Activated CD4-positive, CD25-positive, alpha-beta regulatory T cell (primary cell): ENCODE measurements at places on chromosomes 6 and 20.

DNA sequence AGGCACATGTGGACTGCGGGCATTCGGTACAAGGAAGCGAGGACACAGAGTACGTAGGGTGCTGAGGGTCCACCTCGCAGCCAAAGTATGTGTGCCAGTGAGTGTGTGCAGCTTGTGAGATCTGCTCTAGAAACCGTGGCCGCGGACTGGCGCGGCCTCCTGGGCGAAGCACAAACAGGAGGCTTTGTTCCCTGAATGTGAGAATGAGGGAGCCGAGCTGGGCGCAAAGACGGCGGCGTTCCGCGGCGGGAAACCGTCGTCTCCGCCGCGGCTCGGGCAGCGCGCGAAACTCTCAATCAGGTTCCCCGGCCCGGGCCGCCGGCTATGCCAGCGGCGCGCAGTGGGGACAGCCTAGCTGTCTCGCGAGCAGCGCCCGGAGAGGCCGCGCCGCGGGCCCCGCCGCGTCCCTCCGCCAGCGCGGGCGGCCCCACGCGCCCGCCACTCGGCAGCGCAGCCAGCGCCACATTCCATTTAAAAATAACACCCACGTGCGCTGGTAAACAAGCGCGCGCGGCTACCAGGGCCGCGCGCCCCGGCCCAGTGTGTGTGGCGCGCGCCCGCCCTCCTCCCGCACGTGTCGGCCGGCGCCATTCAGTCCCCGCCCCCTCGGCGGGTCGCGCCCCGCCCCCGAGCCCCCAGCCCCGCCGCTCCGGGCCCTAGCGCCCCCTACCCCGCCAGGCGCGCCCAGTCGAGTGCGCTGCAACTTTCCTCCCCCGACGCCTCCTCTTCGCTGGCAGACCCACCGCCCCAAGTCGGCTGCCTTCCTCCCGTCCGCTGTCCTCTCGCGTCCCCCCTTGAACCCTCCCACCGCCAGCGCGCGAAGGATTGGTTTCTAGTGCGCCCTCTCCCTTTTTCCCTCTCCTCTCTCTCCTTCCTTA lies 3.0 kb upstream of the FOXO3 start:
- peak; percentile 58 for DNase-seq

- peak; percentile 46 for DNase-seq
Measured at GRCh38 chr6:43143235-43144128, 27.6 kb upstream of the SRF start.

DNA sequence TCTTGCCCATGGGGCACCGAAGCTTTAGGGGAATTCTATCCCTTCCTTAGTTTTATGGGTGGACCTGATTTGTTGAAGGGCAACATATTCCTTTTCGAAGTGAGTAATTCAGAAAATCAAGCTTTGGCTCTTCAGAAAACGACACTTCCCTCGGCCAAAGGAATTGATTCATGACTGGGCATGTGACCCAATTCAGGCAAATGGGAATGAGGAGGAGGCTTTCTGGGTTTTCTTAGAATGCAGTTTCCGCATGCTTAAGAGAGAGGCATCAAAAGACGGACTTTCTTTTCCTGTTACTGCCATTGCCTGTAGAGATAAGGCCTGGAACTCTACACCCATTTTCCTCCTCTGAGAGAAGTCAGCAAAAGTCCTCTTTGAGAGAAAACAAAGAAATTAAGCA lies 179.5 kb downstream of the RFPL4B start:
- no peak for DNase-seq

- DNase-seq, result no peak
Measured at GRCh38 chr6:46756469-46757213, 9.9 kb downstream of the ANKRD66 start.

GRCh38 chr6:108795814-108796213 lies 52.4 kb upstream of the ARMC2 start:
- no peak for DNase-seq

DNA sequence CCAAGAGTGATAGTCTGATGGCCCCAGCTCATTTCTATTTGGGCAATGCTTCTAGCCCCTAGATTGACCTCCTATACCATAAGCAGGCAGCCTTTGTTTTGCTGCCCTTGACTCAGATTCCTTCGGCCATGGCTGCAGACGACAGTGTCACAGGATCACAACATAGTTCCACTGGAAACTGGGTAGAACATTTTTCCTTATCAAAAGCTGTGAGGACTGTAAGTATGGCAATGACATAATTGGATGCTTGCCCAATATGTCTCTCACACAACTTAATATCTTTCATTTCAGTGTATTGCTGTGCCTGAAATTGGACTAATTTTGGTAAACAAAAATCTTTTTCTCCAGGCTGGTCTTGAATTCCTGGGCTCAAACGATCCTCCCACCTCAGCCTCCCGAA lies 22.9 kb downstream of the KIF6 start:
- no peak for DNase-seq

GRCh38 chr6:101286146-101286545 lies 107.4 kb upstream of the GRIK2 start:
- DNase-seq, result no peak

- DNase-seq, result no peak
Measured at GRCh38 chr6:84422380-84422968, 195.0 kb upstream of the CEP162 start.

- no peak for DNase-seq
Measured at GRCh38 chr6:25862199-25862598, 11.8 kb downstream of the SLC17A3 start.

DNA sequence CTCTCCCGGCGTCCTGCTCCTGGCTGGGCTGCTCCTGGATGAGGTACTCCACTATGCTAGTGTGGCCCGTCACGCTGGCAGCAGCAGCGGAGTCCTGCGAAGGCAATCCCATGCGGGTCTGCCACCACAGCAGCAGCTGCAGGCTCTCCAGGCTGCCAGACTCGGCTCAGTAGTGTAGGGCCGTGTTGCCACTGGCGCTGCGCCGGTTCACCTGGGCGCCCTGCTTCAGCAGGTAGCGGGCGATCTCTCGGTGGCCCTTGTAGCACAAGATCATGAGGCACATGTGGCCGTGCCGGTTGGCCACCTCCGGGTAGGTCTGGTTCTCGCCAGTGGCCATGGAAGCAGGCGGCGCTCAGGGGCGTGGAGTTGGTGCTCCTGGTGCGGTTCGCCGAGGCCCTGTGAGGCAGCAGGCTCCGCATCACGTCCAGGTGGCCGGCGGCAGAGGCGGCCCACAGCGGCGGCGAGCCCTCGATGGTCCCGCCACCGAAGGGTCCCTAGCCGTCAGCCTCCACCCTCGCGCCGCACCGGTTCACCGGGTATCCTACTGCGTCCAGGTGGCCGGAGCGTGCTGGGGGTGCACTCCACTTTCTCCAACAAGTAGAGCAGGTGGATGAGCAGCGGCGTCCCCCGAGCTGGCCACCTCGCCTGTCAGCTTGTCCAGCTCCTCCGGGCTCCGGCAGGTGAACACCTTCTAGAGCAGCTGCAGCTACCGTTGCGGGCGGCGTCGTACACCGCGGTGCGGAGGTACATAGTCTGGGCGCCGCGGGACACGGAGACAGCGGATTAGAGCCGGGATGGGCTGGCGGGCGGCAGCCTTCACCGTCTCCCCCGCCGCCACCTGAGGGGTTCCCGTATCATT lies 19.8 kb downstream of the RFPL4B start:
- DNase-seq, result no peak

DNA sequence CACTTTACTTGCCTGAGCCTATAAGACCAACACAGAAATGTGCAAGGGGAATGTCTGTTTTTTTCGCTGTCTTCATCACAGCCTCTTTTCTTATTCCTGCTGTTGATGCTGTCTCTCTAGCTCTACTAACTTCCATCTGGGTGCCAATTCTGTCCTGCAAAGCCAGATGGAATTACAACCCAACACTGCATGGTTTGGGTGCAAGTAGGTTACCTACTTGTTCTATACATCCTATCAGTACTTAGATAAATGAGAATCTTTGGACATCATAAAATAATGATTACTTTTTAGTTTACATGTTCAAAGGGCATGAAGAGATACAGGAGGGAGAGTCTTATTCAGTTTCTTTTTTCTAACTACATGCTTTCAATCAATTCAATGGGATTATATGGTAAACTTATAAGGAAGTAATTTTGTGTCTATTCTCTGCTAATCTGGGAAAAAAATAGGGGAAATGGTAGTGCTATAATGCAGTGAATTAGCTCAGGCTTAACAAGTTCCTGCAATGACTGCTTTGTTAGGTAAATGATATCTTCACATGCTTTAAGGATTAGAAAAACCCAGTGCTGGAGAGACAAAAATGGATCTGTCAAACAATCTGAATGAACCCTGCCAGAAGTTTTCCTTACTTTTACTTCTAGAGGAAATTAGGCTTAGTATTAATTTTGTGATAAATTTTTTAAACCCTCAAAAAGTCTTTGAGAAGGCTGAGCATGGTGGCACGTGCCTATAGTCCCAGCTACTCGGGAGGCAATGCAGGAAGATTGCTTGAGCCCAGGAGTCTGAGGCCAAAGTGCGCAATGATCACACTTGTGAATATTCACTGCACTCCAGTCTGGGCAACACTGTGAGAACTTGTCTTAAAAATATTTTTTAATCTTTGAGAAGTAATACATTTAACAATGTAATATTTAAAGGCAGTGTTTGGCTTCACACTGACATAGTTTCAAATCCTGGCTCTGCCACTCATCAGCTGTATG lies 86.5 kb upstream of the E2F3 start:
- DNase-seq, result no peak

DNA sequence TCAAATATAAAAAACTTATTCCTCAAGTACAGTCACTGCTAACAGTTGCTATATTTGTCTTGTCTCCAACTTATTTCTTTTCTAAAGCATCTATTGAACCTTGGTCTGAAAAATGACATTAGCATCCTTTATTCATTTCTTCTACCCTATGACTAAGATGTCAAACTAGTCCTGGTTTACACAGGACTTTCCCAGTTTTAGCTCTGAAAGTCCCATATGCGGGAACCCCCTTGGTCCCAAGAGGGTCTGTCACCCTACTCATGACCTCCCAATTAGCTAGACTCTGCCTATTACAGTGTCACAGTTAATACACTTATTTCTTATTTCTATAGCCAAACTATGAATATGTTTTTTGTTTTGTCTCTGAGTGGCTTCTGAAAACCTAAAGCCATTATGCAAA lies 37.1 kb downstream of the PLEKHG1 start:
- DNase-seq, result no peak

GRCh38 chr6:41042226-41043055 lies at the start of gene TSPO2:
Gene TSPO2, plus strand, starts transcription at chr6:41042467. Its CDS starts 519 bp downstream, at chr6:41042986.
- no peak for DNase-seq

DNA sequence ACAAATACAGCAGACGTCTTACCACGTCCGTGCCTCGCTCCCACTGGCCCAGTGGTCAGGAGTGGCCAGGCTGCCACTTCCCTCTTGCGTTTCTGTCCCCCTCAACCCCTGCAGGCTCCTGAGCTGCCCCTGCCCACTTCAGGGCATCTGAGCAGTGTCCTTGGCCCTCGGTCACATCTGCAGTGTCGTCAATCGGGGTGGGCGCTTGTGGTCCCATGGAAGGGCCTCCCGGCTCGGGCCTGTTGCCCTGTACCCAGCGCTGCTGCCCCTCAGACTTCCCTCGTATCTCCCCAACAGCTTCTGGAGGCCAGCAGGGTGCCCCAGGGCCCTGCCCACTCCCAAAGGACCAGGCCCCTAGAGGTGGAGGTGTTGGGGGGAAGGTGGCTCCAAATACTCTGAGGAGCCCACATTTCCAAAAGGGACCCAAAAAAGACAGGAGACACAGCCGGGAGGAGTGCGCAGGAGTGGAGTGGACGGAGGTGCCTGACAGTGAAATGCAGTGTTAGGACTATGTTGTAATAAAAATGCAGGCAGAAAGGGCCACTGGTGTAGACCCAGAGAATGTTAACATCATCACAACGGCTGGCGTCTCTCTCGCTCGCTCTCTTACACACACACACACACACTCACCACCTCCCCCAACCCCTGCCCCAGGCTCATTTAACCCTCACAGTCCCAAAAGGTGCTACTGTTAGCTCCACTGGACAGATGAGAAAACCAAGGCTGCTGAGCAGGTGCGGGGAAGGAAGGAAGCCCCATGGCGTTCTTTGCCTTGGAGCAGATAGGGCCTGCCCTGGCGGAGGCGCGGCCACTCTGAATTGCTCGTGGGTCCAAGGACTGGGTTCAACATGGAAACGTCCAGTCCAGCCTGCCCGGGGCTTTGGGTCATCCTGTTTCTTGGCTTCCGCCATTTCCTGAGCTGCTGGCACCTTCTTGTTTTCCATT lies 343.9 kb downstream of the ZFAND3 start:
- no peak for DNase-seq

DNA sequence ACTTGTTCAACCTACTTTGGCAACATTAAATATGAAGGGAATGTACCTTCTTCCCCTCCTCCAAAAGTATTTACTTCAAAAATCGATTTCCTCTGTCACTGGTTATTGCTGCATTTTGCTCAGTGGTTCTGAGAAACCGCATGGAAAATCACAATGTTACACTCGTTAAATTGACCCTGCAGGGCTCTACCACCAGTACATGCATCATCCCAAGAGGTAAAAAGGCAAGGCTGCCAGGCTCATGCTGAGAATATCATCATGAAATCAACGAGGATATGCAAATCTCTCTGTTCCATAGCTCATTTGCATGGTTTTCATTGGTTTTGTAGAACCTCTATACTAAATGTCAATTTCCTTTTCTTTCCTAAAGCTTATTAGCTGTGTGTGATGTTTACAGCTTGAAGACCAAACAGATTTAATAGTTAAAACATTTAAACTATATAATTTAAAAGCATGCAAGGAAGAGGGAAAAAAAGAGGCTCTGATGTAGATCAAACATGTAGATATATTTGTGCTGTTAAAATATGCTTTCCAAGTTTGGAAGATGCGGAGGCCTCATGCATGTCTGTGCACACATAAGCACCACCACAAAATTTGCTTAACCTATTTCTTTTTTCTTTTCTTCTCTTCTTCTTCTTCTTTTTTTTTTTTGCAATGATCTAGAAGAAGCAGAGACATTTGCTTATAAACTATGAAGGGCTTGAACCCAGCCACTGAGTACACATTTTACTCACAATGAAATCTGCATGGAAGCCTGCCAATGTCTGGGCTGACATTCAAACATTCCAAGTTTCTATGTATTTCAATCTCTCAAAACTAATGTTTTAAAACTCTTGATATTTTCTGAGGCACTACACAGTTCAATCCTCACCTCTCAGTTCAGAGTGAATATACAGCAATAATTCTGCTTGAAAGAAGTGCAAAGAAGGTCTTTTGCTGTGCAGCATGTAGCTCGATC lies 194.0 kb downstream of the GMPR start:
- no peak for DNase-seq

GRCh38 chr6:135226537-135226936 lies 45.4 kb downstream of the MYB start:
- DNase-seq, result no peak

- DNase-seq, result no peak
Measured at GRCh38 chr20:19176470-19177052, 35.9 kb upstream of the SLC24A3 start.

GRCh38 chr6:101458336-101458735 lies 64.8 kb downstream of the GRIK2 start:
- no peak for DNase-seq

GRCh38 chr6:42783876-42784642 lies 2.2 kb downstream of the BICRAL start:
- DNase-seq, result no peak

- no peak for DNase-seq
Measured at GRCh38 chr6:26048590-26048989, 38.6 kb upstream of the HFE start.
